Breast epithelium (tissue), 4 donors: ENCODE measurements at places on chromosomes 7 and 10.

DNA sequence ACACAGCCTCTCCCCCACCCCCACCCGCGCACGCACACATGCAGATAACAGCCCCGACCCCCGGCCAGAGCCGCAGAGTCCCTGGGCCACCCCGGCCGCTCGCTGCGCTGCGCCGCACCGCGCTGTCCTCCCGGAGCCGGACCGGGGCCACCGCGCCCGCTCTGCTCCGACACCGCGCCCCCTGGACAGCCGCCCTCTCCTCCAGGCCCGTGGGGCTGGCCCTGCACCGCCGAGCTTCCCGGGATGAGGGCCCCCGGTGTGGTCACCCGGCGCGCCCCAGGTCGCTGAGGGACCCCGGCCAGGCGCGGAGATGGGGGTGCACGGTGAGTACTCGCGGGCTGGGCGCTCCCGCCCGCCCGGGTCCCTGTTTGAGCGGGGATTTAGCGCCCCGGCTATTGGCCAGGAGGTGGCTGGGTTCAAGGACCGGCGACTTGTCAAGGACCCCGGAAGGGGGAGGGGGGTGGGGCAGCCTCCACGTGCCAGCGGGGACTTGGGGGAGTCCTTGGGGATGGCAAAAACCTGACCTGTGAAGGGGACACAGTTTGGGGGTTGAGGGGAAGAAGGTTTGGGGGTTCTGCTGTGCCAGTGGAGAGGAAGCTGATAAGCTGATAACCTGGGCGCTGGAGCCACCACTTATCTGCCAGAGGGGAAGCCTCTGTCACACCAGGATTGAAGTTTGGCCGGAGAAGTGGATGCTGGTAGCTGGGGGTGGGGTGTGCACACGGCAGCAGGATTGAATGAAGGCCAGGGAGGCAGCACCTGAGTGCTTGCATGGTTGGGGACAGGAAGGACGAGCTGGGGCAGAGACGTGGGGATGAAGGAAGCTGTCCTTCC, 620 bp downstream of the EPO start:
- no peak for DNase-seq

- DNase-seq: no peak
Measured at GRCh38 chr7:66331883-66332282, 126.7 kb downstream of the TPST1 start.

- DNase-seq: no peak
Measured at GRCh38 chr10:79063661-79064492, 4.9 kb upstream of the ZMIZ1 start.

GRCh38 chr7:158748335-158748734, 43.7 kb upstream of the NCAPG2 start:
- no peak for DNase-seq

DNA sequence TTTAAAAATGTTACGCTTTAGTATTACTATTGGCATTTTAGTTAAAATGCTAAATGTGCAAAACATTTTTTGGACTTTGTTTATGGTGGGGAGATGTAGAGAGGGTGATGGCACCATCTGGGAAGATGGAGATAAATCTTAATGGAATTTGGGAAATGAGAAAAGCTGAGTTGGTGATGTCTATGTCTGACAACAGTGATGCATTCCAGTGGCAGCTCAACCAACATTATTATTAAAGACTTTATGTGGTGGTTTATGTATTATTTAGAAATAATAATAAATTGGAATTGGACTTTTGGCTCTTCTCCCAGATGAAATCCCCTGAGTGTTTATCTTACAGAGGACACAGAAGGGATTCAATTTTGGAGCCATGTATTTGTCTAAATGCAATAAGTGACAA, 77.6 kb downstream of the SEC23IP start:
- DNase-seq: no peak

- DNase-seq: no peak
Measured at GRCh38 chr10:61452655-61453641, at the start of gene TMEM26. Gene TMEM26 (minus strand): TSS chr10:61453381. CDS start chr10:61453081, 300 bp downstream.

GRCh38 chr7:135169964-135170273, 588 bp downstream of the CYREN start:
- no peak for DNase-seq

DNA sequence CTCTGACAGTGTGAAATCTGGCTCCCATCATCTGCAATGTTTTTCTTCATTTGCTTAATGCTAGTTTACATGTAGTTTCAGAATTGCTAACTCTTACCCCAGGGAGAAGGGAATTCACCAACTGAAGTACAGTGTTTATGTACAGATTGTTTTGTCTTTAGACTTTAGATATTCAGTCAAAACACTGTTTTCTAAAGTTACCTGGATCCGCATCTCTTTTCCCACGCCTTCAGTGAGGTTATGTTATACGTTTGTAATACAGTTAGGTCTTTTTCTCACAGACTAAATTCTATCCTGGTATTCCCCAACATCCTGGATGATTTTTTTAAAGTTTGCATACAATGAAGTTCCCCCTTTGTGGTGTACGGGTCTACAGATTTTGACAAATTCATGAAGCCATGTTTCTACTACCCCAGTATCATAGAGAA, 3.2 kb upstream of the LYZL1 start:
- DNase-seq: no peak
